ENCODE measurements at places on chromosomes 16 and 17.

GRCh38 chr17:36545077-36545464 lies 352 bp downstream of the GGNBP2 start:
- DNase-seq, result no peak

DNA sequence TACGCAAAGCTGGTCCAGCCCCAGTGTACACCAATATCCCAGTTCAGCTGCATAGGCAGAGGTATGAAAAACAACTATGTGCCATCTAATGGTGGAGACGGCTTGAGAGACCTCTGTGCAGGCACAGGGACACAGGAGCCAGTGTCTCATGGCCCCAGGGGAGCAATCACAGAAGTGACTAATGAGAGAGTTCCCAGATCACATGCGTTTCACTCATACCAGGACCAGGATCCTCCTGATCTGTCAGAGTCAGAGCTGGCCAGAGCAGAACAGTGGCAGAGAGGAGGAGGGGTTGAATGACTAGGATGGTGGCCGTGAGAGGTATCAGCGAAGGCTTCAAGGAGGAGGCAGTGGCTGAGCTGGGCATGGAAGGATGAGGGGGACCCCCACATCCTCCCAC lies 41.1 kb downstream of the TMEM132E start:
- DNase-seq, result no peak

DNA sequence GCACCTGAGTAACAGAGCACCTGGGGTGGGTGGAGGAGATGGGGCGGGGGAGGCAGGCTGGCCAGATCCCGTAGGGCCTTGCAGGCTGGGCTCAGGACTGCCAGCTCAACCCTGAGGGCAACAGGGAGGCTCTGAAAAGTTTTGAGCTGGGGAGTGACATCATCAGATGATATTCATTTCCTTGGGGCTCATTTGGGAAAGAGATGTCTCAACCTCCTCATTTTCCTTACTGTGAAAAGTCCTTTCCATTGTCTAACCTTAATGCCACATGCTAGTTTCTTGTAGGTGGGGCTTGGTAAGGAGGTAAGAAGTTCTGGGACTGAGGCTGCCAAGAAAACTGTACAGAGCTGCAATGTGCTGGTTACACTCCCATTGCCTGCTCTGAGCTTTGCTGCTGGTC lies 3.7 kb downstream of the TNS4 start:
- DNase-seq, result no peak

DNA sequence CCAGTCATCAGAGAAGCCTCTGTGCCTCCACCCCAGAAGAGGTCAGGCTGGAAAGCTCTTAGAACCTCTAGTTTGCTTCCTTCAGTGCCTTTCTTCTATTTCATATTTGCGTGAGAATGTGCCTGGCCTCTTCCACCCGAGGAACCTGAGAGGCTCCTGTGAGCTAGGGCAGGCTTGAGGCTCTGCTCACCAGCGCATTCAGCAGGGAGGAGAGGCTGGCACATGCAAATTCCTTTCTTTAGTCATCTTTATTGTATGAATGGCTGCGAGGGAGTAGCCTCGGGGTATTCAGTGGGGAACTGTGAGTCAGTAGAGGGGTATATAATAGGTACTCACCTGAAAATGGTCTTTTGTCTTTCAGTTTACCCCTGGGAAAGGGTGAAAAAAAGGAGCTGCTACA lies 268.3 kb downstream of the ABCC12 start:
- DNase-seq, result no peak

DNA sequence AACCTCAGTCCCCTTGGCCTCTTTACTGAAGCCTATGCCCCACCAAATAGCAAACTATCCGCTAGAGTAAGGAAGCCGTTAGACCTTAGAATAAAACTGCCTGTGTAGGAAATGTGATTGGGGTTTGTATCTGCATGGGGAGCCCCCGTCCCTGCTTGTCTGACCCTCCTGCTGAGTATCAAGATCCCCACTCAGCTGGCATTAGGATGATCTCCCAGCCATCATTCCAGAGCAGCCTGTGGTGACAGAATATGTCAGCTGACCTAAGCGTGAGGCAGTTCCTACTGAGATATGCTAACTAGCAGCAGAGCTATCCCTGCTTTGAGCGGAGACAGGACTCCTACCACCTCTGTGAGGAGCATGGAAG lies 645 bp upstream of the GFOD2 start:
- no peak for DNase-seq

- DNase-seq, result no peak
Observed at GRCh38 chr17:19359856-19360255, 2.7 kb downstream of the B9D1 start.

DNA sequence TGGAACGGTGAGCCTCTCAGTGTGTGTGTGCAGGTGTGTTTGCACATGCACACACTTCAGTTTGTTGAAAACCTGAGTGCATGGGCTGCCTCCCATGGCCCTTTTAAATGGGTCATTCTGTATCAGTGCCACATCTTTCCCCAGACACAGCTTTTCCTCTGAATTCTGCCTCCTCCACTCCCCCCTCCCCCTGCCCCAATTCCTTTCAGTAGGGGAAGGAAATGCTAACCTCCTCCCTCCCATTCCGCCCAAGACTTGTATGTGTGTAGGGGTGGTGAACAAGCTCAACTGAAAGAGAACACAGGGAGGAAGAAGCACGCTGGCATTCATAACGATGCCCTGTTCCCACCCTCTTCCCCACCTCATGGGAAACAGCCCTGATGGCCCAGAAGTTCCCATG lies 34.3 kb downstream of the C17orf75 start:
- DNase-seq, result no peak

- DNase-seq, result no peak
Observed at GRCh38 chr16:66961914-66962313, 848 bp downstream of the CES3 start.

GRCh38 chr17:66485309-66485947 lies 183.0 kb downstream of the PRKCA start:
- no peak for DNase-seq

GRCh38 chr16:73026754-73027684 lies 20.9 kb downstream of the ZFHX3 start:
- no peak for DNase-seq

DNA sequence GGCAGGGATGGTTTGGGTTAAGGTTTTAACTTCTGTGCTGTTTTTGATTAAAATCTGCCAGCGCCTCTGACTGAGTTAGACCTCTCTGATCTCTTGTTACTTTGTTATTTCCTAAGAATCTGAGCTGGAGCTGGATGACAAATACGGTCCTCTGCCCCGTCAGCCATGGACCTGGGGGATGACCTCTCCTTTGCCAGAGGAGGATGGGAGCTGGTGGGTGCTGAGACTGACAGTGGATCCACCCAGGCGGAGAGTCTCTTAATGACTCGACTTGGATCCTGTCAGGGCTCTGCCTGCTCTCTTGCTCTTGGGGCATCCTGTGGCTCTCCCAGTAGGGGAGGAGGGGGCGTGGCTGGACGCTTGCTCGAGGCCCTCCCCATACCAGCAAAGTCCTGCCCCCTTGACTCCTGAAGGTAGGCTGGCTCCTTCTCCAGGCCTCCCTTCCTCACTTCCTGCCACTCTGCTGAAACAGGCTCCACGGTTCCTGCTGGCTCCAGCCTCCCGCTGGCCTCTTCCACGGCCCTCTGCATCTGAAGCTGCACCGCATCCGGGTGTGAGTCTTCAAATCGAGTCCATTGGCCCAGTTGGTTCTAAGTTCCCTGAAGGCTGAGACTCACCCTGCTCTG lies 24.8 kb upstream of the MAP3K14 start:
- no peak for DNase-seq

Data from NCI-H446 treated with DMSO at 0.1 percent for 48 hours (cell line).